Lung (tissue), 17 donors: ENCODE measurements at places on chromosomes 12 and 14. TPM values are rescaled to one million over a fixed set of nuclear protein-coding genes. Genes with fewer than 3 reads are reported as not detected.

DNA sequence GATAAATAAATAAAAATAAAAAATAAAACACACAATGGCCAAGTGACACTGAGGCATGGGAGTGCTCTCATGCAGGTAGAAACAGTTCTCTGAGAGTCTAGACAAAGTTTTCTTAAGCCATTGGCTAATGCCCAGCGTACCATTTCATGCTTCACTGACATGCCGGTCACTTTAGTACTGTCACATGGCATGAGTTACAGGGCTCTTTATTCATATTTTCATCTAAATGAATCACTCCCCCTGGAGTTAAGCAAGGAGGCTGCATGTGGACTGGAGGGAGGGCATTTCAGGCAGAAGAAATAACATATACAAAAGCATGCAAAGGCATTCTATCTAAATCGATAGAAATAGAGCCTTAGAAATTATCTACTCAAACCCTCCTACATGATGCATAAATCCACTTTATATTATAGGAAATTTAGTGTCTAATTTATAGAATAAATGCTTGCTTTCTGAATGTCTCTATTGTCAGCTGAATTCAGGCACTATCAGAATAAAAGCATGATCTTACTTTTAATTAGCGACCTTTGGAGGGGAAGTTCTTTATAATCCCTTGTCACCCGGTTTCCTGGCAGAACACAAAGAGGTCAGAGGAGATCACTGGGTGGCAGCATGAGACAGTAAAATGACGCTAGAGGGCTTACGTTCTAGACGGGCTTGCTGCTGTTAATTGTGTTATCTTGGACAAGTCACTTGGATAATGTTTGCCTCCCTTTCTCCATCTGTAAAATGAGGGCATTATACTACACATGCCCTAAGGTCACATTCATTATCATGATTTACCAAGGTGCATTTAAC lies 17.5 kb downstream of the DYRK4 start:
- no peak overlapping the region for H3K27ac ChIP-seq
- no peak for DNase-seq
- no peaks in the 10 kb centered on the region for H3K36me3 ChIP-seq
- H3K27me3 ChIP-seq, result no peaks in the 10 kb centered on the region

DNA sequence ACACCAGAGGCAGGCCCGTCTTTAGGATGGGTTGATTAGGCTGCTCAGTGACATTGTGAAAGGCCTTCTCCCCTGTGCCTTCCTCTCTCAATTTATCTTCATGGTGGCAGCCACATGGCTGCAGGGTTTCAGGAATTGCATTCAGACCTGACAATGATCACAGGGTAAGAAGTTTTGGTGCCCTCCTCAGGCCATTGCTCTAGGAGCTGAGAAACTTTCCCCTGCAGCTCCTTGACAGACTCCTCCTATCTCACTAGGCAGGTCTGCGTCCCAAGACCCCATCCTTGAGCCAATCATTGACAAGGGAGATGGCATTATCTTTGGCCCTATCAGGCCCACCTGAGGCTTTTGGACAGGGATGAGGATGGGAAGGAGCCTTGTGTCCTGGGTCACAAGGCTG lies 57.4 kb upstream of the ANO4 start:
- no peaks in the 10 kb centered on the region for H3K27me3 ChIP-seq
- no peaks in the 10 kb centered on the region for H3K4me1 ChIP-seq
- no peak for DNase-seq
- H3K4me3 ChIP-seq, result no peak overlapping the region
- H3K27ac ChIP-seq, result no peak overlapping the region

GRCh38 chr14:22653012-22653621 lies 9.0 kb upstream of the OR6J1 start:
- H3K4me3 ChIP-seq, result no peak overlapping the region
- H3K27ac ChIP-seq, result no peak overlapping the region
- H3K4me1 ChIP-seq, result no peaks in the 10 kb centered on the region
- H3K27me3 ChIP-seq, result no peaks in the 10 kb centered on the region
- no peaks in the 10 kb centered on the region for H3K36me3 ChIP-seq
- peak; percentile 62 for DNase-seq

Gene TCL1B
- not detected for polyA plus RNA-seq

GRCh38 chr12:40262657-40263056 lies 37.9 kb downstream of the LRRK2 start:
- H3K4me1 ChIP-seq, result no peaks in the 10 kb centered on the region
- H3K36me3 ChIP-seq, result no peaks in the 10 kb centered on the region
- H3K4me3 ChIP-seq, result no peak overlapping the region
- no peak overlapping the region for H3K27ac ChIP-seq
- H3K27me3 ChIP-seq, result no peaks in the 10 kb centered on the region

GRCh38 chr12:93614917-93615596 lies 42.6 kb downstream of the SOCS2 start:
- no peaks in the 10 kb centered on the region for H3K27me3 ChIP-seq
- H3K36me3 ChIP-seq, result no peaks in the 10 kb centered on the region

DNA sequence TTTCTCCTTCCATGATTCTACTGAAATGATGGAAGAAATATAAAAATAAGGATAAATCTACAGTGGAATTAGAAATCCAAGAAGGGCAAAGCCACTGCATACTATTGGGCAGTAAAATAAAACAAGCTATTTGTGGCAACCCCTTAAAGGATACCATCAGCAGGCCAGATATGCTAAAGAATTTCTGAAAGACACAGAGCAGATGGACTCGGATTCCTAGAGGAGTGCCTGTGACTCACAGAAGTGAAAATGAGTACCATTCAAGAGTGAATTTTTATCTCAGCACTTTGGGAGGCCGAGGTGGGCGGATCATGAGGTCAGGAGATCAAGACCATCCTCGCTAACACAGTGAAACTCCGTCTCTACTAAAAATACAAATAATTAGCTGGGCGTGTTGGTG lies 318.1 kb downstream of the LRIG3 start:
- H3K27ac ChIP-seq, result no peak overlapping the region
- no peaks in the 10 kb centered on the region for H3K4me1 ChIP-seq
- no peaks in the 10 kb centered on the region for H3K27me3 ChIP-seq
- no peak overlapping the region for H3K4me3 ChIP-seq
- no peak for DNase-seq

GRCh38 chr12:92185052-92185451 lies 39.4 kb upstream of the BTG1 start:
- H3K4me3 ChIP-seq, result no peak overlapping the region
- no peaks in the 10 kb centered on the region for H3K27me3 ChIP-seq

DNA sequence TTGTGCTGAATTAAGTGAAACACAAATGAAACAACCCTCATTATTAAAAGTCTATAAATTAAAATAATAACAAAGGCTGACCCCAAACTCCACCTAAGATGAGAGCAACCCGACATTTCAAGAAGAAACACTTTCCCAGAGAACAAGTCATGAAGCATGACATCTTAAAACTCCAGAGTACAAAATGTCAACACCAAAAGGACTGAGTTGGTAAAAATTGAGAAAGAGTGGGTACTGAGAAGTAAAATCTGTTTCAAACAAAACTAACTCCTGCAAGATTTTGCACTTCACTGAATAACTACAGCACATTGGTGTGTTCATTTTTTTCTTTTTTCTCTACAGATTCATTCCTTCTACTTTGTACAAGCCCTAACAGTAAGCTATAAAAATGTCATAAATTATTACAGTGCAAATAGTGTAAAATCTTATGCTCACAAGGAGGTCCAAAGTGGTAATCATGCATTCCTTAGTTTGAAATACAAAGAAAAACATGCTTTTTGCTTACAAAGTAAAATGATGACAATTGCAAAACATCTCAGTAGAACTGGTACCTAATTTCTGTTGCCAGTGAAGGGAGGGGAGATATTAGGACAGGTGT lies 31.8 kb downstream of the SLC35F4 start:
- no peaks in the 10 kb centered on the region for H3K4me1 ChIP-seq
- H3K27me3 ChIP-seq, result no peaks in the 10 kb centered on the region
- no peak for DNase-seq
- H3K27ac ChIP-seq, result no peak overlapping the region
- no peak overlapping the region for H3K4me3 ChIP-seq
- no peaks in the 10 kb centered on the region for H3K36me3 ChIP-seq

Gene KRT4
- polyA plus RNA-seq, result 1.3 TPM

GRCh38 chr14:101254805-101255764 lies 306.2 kb upstream of the DIO3 start:
- no peaks in the 10 kb centered on the region for H3K36me3 ChIP-seq
- DNase-seq, result no peak
- H3K27ac ChIP-seq, result no peak overlapping the region
- no peaks in the 10 kb centered on the region for H3K27me3 ChIP-seq
- H3K4me3 ChIP-seq, result no peak overlapping the region
- peaks cover 8% of the 10 kb centered on the region for H3K4me1 ChIP-seq

- peak overlapping the region; percentile 49 for H3K27ac ChIP-seq
- no peak overlapping the region for H3K4me3 ChIP-seq
- DNase-seq, result peak; percentile 60
- no peaks in the 10 kb centered on the region for H3K36me3 ChIP-seq
These were observed 2.6 kb downstream of the ACSS3 start for GRCh38 chr12:81080431-81080983.

Gene PDZRN4
- 0.28 TPM for polyA plus RNA-seq

- H3K4me1 ChIP-seq, result peaks cover 9% of the 10 kb centered on the region
- no peaks in the 10 kb centered on the region for H3K36me3 ChIP-seq
- H3K27ac ChIP-seq, result no peak overlapping the region
- no peak overlapping the region for H3K4me3 ChIP-seq
- H3K27me3 ChIP-seq, result no peaks in the 10 kb centered on the region
These were observed 7.9 kb upstream of the NFKBIA start for GRCh38 chr14:35412272-35413056.
